Large intestine (tissue), 12 donors: ENCODE measurements at places on chromosomes 5 and 9. TPM values are rescaled to one million over a fixed set of nuclear protein-coding genes. Genes with fewer than 3 reads are reported as not detected.

Gene ATP10B
- polyA plus RNA-seq: 35.6 TPM

Gene BHMT2
- polyA plus RNA-seq: 2.8 TPM

Gene LCN9
- polyA plus RNA-seq: not detected

Gene CDC20B
- polyA plus RNA-seq: 0.15 TPM

Gene ACTBL2
- polyA plus RNA-seq: 0.01 TPM

Gene JAKMIP2
- 3.1 TPM for polyA plus RNA-seq

Gene MYOT
- polyA plus RNA-seq: 2.2 TPM

Gene CTSV
- 19.9 TPM for polyA plus RNA-seq

Gene PCDHGC5
- 0.39 TPM for polyA plus RNA-seq

Gene SYK
- 27.3 TPM for polyA plus RNA-seq

Gene REEP2
- polyA plus RNA-seq: 38.6 TPM
